ENCODE measurements at places on chromosomes 5 and 9.

GRCh38 chr5:1325191-1325741, 19.6 kb downstream of the CLPTM1L start:
- no peak for DNase-seq

DNA sequence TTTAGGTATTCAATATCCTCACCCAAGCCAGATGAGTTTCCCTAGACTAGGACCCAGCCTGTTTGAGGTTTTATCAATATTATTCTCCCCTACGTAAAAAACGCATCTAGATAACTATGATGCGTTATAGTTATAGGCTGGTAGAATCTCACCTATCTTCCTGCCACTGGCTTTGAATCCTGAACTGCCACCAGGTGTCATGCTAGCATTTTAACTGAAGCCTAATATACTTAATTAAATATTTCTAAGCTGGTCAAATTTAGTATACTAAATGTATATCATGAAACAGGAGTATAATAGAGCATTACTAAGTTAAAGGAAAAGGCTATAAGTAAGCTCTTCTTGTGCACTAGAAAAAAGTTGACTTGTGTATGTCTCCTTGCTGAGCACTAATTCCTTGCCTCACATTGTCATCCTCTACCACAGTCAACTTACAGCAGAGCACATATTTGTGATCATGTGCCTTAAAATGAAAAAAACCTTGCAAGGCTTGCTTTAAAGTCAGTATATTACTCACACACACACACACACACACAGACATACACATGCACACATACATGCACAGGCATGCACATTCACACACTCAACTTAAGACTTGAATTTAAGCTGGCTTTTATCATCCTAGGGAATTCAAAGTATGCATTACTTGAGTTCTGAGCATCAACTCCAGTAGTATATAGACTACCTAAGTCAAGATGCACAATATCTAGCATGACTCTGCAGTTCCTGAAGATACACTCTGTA, 303.4 kb downstream of the ADGRV1 start:
- DNase-seq = no peak

- DNase-seq = no peak
Observed at GRCh38 chr9:134678666-134679443, 37.3 kb downstream of the COL5A1 start.

DNA sequence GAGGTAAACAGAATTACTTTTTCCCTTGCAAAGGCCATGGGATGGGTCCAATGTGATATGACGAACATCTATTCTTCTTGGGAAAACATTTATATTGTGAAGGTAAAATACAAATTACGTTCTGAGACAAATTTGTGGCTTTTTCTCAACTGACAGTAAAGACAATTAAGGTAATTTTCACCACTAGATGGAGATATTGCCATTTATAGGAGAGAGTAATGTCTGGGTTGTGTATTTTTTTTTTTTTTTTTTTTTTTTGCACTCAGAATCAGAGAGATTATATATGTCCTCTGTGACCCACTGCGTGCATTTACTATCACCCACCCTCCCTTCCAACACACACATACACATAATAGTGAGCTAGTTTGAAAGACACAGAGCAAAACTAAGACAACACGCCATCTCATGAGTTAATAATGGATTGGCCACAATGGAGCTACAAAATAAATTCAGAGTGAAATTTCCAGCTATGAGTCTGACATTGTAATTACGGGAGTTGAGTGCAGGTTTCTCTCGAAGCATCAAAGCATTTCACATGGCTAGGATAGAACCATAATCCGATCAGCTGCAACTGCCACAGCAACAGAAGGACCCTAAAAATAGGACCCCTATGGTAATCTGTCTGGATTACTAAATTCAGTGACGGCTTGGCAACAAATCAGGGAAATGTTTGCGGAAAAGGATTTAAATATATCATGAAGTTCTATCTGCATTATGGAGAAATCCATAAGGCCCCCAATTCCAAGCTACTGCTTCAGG, 49.2 kb downstream of the ANXA1 start:
- DNase-seq = no peak

DNA sequence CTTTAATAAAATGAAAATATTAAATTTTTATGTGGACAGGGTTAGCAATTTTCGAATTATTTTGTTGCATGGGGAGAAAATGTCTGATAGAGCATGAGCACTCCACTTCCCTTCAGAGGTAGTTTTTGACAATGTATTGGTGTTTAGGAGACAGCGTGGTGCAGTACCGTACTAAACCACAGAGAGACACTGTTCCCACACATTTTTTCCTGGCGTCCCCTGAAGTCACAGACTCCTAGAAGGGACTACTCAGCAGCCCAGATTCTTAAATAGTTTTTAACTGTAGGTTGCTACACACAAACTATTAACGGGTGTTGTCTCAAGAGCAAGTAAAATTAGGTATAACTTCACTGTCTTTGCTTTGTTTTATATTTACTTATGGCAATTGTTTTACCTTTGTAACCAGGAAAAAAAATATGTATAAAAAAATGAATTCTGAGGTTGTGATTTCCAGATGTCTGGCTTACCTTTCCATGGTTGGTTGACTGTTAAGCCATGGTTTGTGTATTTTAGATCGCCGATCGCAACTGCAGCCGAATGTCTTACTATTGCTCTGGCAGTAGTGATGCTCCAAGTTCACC, 171.2 kb downstream of the DOCK8 start:
- DNase-seq = no peak

GRCh38 chr9:135818718-135819475, 88.4 kb downstream of the CAMSAP1 start:
- DNase-seq = no peak

DNA sequence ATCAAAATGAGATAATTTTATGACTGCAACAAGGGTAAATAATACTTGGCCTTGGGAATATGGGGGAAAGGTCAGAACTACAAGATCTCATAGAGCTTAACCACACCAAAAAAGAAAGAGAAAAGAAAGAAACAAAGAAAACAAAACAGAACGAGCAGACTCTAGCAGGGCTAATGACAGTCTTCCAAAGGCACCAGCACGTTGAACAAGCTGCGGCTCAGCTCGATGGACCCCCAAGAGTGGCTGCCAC, 689 bp downstream of the AK3 start:
- no peak for DNase-seq

DNA sequence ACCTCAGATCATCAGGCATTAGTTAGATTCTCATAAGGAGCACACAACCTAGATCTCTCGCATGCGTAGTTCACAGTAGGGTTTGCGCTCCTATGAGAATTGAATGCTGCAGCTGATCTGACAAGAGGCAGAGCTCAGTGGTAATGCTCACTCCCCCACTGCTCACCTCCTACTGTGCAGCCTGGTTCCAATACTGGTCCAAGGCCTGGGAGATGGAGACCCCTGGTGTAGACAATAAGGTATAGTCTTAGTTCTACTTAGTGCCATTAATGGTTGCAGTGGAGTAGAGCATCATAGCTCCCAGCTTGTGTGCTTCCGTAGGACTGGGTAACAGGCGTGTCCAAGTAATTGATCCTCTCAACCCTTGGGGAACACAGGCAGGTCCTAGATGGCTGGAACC, 70.4 kb upstream of the ANKRD55 start:
- no peak for DNase-seq

All from vagina (tissue), 2 donors.